GM18507 (cell line): ENCODE measurements at places on chromosomes 11 and 22.

GRCh38 chr22:33882991-33883390 lies 37.3 kb downstream of the LARGE1 start:
- DNase-seq = no peak

- no peak for DNase-seq
These were observed 26.4 kb upstream of the ARHGAP20 start for GRCh38 chr11:110738641-110739040.

- DNase-seq = no peak
These were observed 15.4 kb downstream of the PPM1F start for GRCh38 chr22:21937041-21937820.

DNA sequence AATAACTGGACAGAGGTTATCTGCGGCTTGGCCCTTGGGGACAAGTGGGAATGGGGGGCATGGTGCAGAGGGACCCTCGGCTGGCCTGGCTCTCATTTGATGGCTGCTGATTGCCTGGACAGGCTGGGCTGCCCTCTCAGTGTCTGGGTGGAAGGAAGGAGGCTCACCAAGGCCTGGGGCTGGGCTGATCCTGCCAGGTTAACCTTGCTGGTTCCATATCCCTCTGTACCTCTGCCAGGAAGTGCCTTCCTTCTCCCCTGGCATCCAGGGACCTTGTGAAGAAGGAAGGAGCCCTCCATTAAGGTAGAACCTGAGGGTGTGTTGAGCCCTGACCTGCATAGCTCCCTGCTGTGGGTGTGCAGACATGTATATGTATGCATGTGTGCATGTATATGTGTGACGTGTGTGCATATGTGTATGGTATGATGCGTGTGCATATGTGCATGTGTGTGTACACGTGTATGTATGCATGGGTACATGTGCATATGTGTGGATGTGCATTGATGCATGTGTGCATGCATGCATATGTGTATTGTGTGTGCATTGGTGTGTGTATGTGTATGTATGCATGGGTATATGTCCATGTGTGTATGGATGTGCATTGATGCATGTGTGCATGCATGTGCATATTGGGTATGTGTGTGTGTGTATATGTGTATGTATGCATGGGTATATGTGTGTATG lies 433.9 kb downstream of the TBC1D22A start:
- no peak for DNase-seq

DNA sequence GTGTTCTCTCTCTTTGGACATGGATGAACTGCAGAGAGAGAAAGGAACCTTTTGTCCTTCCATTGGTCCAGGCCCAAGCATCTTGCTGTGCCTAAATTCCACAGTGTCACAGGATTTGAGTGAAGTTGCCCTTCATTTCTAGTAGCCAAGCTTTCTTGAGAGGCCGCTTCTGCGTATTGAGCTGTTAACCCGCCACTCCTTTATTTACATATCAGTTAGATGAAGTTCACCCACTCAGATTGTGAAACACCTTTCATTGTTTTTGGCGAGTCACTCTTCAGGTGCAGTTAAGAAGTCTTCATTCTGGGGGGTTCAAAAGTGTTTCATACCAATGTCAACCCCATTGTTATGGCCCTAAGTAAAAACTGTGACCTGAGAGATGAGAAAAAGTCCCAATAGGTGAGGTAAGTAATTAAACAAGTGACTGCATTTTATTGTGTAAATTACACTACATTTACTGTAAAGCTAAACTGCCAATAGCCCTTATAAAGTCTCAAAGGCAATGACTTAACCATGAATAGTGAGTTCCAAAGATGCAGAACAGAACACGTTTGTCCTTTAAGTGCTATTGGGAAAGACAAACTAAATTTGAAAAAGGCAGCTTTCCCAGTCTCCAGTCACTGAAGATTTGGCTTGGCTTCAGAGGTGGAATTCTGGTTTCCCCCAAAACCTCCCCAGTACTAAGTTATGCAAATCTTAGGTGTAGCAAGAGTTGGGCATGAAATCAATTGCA lies 61.0 kb downstream of the APIP start:
- DNase-seq = no peak

DNA sequence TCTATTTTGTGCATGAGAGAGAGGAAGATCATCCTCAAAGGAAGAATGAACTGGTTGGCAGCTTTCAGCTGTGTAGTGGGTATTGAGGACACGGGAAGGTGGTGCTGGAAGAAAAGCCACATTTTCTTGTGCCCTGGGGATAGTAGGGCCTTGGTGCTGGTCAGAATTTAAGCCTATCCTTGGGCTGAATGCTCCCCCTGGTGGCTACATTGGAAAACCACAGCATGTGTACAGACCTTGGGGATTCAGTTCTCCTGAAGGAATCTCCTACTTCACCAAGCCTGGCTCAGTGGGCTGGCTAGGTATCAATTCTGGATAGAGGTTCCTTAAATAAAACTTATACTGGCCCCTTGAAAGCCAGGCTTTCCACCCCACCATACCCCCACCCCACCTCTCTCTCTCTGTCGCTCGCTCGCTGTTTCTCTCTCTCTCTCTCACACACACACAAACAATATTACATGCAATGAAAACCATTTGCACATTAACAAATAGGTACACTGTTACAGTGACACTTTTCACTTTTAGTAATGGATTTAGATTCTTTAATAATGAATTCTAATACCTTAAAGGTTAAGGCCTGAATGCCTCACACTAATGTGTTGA lies 2.8 kb upstream of the OR51M1 start:
- DNase-seq = peak; percentile 8

- no peak for DNase-seq
These were observed 75.3 kb upstream of the NCAM1 start for GRCh38 chr11:112885744-112886433.

DNA sequence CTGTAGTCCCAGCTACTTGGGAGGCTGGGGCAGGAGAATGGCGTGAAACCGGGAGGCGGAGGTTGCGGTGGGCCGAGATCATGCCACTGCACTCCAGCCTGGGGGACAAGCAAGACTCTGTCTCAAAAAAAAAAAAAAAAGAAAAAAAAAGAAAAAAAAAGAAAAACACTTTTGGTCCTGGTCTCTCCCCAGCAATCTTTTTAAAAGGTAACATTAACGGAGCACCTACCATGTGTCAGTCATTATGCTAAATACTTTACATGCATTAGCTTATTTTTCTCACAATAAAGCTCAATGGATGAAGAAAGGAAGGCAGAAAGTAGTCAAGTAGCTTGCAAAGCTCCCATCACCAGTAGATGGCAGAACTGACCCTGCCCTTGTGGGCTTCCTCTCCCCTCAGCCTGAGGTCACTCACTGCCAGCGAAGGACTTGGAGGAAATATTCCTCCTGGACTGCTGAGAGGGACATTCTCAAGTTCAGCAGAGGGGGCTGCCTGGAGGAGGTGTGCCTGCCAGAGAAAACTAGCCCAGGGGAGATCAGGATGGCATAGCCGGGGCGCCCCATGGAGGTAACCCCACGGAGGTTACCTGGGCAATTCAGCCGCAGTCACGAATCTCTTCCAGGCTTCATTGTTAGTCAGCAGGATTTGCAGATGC lies 15.5 kb downstream of the APOL3 start:
- DNase-seq = no peak

DNA sequence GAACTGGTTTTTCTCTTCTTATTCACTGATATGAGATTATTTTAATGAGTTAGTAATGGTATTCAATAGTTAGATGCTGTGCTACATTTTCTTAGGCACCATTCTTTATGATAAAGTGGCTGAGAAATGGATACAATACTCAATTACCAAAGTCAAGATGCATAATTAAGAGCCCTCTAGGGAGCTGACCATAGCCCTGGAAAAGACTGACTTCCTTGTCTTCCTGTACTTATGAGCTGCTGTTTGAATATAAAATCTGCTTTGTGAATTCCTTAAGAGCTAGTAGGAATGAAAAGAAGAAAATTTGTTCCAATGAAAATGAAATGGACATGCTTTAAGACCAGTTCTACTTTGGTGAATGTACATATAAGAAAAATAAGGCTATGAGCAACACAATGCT lies 452.3 kb downstream of the KCNA4 start:
- no peak for DNase-seq

- DNase-seq = no peak
These were observed 7.8 kb downstream of the PRDM11 start for GRCh38 chr11:45154276-45154675.

GRCh38 chr11:36278531-36279282 lies 10.5 kb downstream of the COMMD9 start:
- no peak for DNase-seq

DNA sequence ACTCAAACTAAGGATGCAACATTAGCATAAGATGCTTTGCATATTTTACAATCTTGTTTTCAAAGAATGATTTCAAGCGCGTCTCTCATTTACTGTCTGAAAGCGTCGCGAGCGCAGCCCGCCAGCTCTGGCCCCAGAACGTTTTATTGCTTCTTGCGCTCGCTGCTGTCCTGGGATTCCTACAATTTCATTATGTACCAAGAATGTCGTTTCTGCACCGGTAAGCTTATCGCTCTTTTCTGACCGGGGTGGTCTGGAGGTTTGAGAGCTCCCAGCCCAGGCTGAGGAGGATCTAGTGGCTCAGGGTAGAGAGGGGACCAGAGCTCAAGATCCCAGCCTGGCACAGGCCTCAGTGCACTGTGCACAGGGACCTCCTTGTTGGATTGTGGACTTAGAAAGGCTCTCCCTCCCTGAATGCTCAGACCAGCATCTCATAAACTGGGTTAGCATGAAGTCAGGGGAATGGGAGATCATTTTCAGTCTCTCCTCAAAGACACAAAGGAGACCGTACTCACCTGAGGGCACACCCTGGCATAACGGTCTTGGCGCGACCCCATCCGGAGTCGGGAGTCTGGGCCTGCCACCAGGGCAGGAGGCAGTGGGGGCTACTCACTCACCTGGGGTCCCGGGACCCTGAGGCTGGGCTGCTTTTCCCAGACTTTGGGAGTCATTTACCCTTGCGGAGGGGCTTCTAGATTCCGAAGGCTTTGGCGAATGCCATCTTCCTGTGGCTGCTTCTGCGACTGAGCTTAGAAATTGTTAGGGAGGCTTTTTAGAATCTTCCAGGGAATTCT lies 817.4 kb downstream of the BRD1 start:
- no peak for DNase-seq

- no peak for DNase-seq
These were observed 32.7 kb upstream of the MICAL2 start for GRCh38 chr11:12077535-12078280.

GRCh38 chr22:50078761-50079160 lies 6.5 kb downstream of the MLC1 start:
- DNase-seq = no peak

DNA sequence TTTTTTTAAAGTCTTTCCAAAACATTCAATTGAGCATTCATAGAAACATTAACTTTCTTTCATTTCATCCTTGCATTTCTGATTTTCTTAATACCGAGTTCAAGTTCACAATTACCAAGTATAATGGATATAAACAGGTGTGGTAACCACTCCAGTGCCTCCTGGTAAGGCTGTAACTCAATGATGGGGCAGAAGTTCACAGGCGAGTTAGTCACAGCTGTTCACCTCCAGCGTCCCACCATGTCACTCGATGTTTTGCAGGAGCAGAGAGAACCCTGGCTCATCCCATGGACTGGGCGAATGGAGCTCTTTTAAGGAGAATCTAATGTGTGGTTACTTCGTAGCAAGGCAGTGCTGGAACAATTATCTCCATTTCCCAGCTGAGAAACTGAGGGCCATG lies 94.4 kb upstream of the ALX4 start:
- DNase-seq = no peak

DNA sequence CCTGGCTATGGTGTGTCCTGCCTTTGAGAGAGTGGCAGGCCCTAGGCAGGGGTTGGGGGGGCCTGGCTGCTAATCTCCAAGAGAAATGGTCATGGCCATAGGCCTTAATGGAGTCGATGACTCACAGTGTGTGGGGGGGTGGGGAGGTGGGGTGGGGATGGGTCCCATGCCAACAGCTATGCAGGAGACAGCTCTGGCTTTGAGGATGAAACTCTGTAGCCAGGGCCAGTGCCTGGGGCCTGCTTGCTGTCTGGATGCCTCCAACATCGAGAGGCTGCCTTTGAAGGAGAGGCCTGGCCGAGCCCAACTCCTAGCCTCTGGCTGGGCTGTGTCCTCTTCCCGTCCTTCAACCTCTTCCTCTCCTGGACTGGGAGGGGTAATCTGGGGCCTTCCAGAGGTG lies 23.9 kb upstream of the TSPAN18 start:
- DNase-seq = no peak

- DNase-seq = no peak
These were observed 5.8 kb upstream of the LGALS1 start for GRCh38 chr22:37669586-37669985.

DNA sequence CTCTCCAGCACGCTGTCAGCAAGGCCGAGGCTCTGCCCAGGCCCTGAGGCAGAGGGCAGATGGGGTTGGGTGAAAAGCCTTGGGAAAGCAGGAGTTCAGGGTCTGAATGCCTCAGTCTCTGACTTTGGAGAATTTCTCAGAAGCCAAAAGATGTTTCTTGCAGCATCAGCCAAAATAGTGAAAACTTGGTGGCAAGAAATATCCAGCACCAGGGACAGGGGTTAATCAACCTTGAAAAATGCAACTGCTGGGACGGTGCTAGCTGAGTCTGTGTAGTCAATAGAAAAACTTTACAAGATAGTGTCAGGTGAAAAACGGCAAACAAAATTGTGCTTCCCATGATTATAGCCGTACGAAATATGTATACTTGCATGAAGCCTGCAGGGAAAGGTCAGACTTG lies 1.4 kb upstream of the ABCC8 start:
- no peak for DNase-seq

GRCh38 chr11:118169300-118170140 lies 6.9 kb downstream of the SCN2B start:
- no peak for DNase-seq

DNA sequence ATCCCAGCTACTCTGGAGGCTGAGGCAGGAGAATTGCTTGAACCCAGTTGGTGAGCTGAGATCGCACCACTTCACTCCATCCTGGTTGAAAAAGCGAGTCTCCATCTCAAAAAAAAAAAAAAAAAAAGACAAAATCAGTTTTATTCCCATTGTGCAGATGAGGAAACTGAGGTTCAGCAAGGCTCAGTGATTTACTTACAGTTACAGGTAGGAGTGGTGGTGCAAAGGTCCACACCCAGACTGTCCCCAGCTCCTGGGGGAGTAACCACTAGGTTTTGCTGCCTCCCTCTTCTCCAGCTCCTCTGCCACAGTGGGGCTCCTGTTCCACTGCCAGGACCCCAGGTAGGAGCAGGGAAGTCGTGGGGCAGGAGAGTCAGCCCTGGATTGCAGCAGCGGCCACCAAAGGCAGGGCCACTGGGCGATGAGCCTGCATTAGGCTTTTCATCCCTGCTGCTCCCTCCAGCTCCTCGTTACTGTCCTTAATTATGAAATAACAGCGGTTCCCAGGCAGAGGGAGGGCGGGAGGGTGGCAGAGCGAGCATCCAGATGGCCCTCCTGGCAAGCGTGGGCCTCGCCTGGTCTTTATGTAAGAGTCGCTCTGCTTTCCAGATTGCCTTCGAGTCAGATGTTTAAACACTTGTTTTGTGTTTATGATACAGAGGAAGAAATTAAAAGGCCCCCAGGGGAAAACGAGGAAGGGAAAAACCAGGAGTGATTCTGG lies 15.5 kb upstream of the RASD2 start:
- no peak for DNase-seq
